LHCN-M2 (cell line): ENCODE measurements at places on chromosomes 13 and 19.
A peak's percentile ranks its signal among the peaks of the same experiment; 100 is the strongest.

GRCh38 chr13:95195146-95195545 is 106.1 kb downstream of the ABCC4 start:
- DNase-seq = no peak

- DNase-seq = no peak
Observed at GRCh38 chr13:113220141-113220598, 10.8 kb downstream of the CUL4A start.

DNA sequence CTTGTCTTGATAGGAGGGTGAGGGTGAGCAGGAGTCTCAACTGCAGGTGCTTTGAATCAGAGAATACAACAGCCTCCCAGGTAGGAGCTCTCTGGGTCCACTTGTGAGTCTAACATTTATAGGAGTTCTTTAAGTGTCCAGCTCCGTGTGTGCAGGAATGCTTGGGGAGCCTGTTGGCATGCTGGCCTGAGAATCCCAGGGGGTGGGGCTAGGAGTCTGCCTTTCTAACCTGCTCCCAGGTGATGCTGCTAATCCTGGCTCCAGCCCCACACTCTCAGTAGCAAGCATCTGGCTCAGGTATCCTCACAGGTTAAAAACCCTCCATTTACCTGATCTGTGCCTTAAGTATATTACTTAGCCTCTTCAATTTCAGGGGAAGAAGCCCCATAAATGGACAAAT is 368.9 kb downstream of the RBM26 start:
- no peak for DNase-seq

DNA sequence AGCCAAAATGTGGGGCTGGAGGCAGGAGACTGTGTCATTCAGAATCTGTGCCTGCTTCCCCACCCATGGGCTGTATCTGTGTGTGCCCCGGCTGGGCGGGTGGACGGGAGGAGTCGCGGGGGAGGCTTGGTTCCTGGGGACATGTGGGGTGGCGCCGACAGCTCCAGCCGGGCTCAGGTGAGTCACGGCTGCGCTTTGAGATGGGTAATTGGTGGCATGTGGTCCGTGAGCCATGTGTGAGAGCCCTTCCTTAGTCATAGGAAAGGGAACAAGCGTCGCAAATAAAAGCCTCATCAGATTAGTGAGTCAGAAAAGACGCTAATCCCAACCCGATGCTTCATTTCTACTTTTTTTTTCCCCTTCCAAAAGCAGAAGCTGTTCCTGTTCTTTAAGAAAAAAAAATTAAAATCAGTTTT is 118.6 kb upstream of the ZNF536 start:
- DNase-seq = no peak

- DNase-seq = no peak
Observed at GRCh38 chr13:81442904-81443303, 1102.0 kb upstream of the SPRY2 start.

DNA sequence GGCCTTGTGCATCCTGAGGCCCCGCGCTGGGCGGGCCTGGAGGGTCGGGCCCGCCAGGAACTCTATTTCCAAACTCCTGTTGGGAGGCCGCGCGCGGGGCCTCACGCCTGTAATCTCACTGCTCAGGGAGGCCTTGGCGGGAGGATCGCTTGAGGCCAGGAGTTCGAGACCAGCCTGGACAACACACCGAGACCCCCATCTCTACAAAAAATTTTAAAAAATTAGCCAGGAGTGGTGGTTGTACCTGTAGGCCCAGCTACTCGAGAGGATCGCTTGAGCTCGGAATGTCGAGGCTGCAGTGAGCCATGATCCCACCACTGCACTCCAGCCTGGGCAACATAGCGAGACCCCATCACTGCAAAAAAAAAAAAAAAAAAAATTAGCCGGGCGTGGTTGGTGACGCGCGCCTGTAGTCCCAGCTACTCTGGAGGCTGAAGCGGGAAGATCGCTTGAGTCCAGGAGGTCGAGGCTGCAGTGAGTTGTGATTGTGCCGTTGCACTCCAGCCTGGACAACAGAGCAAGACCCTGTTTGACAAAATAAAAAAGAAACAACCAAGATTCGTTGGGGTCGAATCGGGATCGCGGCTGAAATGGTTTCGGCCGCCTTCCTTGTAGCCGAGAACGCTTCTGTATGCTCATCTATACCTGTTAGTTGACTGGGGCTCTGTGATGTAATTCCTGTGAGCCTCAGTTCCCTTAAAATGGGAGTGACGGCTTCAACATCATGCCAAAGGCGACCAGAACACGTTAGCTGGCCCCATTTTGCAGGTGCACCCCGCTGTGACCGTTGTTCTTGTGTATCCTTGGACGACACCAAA is 636 bp downstream of the SF3A2 start:
- no peak for DNase-seq

- no peak for DNase-seq
Observed at GRCh38 chr13:103973740-103974139, 907.5 kb upstream of the SLC10A2 start.

DNA sequence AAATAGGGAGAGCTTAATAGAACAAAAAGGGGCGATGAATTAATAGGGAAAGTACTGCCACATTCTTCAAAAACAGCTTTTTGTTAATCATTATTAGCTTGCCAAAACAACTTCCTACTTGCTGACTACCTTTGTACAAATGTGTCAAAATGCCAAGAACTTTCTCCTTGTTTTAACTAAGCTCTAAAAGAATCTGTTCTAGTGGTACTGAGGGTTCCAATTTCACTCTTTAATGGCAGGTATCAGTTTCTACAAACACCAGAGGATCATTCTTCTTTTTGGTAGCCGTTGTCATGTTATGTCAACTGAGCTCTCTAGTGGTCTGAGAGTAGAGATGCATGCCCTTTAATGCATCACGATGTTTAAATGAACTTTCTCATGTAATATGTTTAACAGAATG is 29.4 kb upstream of the FBXL3 start:
- DNase-seq = no peak

- DNase-seq = no peak
Observed at GRCh38 chr13:51815848-51816247, 11.9 kb upstream of the DHRS12 start.

- no peak for DNase-seq
Observed at GRCh38 chr19:7505288-7505681, 10.6 kb upstream of the ZNF358 start.

DNA sequence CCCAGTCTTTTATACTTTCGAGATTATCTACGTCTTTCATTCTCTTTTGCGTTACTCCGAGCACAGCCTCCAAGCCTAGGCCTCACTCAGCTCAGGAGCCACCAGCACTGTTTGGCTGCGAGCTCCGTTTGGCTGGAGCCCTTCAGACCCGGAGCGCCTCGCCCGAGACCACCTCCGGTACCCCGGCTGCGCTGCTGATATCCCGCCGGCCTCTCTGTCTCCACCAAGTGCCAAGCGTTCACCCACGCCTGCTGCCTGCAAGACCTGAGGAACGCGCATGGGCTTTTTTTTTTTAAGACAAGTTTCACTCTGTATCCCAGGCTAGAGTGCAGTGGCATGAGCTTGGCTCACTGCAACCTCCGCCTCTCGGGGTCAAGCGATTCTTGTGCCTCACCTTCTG is 14.1 kb upstream of the ZNF177 start:
- no peak for DNase-seq

DNA sequence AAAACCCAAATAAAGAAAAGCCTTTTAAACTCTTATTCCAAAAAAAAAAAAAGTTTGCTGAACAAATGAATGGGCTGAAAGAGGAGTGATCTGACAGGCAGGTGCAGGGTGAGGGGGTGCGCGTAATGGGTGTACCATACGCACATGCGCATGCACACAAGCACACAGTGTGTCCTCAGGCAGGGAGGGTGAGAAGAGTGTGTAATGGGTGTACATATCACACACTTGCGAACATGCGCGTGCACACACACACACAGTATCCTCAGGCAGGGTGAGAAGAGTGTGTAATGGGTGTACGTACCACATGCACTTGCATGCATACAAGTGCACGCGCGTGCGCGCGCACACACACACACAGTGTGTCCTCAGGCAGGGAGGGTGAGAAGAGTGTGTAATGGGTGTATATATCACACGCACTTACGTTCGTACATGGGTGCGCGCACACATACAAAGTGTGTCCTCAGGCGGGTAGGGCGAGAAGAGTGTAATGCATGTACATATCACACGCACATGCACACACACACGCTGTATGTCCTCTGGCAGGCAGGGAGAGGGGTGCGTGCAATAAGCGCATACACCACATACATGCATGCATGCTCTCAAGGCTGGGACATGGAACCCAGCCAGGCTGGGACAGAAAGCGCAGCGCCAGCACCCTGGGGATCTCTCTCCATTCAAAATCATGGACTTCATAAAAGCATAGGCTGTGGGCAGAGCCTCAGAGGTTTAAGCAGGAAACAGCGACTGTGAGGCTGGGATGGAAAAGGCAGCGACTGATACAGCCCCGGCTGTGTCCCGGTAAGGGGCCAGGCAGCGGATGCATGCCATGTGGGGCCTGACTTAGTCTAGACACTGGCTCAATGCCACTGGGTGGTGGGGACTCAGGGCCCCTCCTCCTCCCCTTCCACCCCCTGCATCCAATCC is 70.4 kb downstream of the CEBPG start:
- no peak for DNase-seq

GRCh38 chr13:40980461-40980860 is 38.7 kb downstream of the ELF1 start:
- no peak for DNase-seq

GRCh38 chr13:99386911-99387788 is 80.0 kb upstream of the GPR183 start:
- peak; percentile 18 for DNase-seq

DNA sequence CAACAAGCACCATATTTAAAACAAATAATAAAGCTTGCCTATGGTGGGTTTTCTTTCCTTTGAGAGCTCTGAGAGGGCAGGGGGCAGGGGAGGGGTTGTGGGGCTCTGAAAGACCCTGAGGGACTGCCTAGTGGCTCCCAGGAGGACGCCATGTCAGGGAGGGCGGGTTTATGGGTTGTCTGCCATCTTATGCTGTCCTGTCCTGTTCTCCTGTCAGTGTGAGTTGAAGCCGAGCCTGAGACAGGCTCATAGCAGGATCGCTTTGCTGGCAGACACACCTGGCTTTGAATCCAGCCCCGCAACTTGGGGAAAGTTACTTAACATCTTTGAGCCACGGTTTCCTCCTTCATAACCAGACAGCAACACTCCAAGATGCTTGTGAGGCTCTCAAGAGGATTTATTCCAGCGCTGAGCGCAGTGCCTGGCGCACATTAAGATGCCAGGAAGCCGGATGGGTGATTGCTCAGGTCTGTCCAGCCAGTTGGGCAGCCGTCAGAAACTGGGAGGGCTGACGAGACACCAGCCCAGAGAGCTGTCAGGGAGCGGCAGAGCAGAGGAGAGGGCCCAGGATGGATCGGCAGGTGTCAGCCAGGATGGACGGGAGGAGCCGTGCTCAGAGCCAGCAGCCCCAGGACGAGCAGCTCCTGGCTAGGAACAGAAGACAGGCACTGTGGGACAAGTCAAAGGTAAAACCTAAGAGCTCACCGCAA is 36.8 kb upstream of the C1QTNF9 start:
- no peak for DNase-seq

- DNase-seq = no peak
Observed at GRCh38 chr19:45217193-45217956, 27.8 kb downstream of the EXOC3L2 start.

- no peak for DNase-seq
Observed at GRCh38 chr19:12695096-12695495, 1.3 kb downstream of the FBXW9 start.

GRCh38 chr13:76832258-76832988 is 53.8 kb downstream of the KCTD12 start:
- DNase-seq = no peak

DNA sequence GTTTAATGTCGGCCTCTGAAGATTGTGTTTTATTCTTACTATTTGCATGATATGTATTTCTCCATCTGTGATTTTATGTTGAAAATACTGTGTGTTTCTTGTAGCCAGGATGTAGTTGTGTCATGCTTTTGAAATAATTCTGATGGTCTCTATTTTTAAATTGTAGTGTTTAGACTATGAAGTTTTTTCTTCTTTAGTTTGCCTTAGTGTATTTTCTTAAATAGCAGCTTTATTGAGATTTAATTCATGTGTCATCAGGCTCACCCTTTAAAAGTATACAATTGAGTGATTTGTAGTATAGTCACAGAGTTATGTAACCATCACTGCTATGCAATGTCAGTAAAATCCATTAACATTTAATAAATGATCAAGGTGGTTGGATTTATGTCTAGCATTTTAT is 74.5 kb downstream of the PCCA start:
- DNase-seq = no peak

DNA sequence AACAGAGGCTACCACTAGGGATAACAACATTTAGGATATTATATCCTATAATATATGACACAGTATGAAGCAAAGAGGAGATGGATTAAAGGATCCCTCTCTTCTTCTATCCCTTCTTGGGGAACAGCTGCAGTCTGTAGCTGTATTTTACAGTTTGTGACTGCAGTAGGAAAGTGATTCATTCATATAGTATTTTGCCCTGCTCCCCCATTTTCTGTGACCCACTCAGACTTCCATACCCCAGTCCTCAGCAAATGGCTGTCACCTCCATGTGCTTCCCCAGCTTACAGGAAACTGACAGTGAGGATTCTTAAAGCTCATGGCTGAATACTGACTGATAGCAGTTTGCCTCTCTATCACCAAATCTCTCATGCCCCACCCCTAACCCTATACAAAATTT is 27.5 kb downstream of the MICU2 start:
- DNase-seq = peak; percentile 91

GRCh38 chr13:71979616-71980015 is 112.6 kb upstream of the DACH1 start:
- DNase-seq = no peak

DNA sequence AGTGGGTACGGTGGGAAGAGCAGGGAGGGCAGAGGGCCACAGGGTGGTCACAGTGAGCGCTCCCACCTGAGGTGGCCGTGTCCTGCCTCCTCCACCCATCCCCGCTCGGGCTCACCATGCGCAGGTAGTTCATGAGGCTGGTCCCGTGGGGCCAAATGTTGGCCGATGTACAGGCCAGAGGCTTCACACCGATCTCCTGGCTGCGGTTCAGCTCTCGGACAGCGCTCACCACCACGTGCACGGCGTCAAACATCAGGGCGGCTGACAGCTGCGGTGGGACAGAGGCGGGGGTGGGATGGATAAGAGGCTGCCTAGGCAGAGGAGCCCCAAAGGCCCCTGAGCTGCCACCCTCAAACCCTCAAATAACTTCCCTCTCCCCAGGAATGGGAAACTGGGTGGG is 15.8 kb downstream of the GRIK5 start:
- DNase-seq = no peak

- DNase-seq = no peak
Observed at GRCh38 chr13:36706755-36707154, 32.9 kb downstream of the SERTM1 start.

DNA sequence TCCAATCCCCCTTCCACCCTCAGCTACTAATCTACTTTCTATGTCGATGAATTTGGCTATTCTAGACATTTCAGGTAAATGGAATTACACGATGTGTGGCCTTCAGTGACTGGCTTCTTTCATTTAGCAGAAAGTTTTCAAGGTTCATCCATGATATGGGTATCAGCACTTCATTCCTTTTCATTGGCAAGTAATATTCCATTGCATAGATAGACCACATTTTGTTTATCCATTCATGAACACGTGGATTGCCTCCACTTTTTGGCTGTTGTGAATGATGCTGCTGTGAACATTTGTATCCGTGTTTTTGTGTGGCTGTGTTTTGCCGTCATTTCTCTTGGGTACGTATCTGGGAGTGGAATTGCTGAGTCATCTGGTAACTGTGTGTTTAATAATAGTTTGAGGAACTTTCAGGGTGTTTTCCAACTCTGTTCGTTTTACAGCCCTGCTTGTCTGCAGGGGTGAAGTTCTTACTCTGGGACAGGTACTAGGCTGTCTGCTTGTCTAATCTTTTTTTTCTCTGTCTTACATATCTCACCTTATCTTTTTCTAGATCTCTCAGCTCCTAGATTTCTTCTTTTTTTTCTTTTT is 32.5 kb downstream of the MARK4 start:
- no peak for DNase-seq
